ENCODE measurements at places on chromosomes 1 and 21. TPM values are rescaled to one million over a fixed set of nuclear protein-coding genes. Genes with fewer than 3 reads are reported as not detected.

DNA sequence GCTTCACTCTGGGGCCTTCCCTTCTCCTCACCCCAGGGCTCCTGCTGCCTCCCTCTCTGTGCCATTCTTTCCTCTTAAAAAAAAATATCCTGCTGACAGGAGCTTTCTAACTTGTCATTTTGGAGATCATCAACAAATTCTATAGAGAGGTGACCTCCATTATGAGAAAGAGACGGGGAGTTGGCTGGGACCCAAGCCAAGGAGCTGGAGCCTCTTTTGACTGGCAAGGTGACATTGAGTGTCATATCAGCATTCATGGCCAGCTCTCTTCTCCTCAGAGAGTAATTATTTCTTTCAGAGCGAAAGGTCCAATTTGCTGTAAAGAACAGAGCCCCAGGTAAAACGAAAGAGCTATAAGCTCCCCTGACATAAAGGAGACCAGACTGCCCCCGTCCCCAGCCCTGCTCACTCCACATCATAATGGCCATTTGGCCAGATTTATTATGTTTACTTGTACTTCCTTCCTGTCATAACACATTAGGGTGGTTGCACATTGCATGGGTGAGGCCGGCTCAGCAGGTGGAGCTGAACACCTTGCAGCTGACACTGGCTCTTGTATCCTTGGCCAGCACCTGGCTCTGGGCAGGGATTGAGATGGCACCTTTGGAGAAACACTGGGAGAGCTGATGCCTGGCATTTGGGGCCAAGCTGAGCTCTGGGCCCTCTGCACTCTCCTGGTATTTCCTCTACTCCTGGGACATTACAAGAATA, 404.0 kb upstream of the VAMP3 start:
- H3K4me1 ChIP-seq, result no peaks in the 10 kb centered on the region
- no peak overlapping the region for H3K27ac ChIP-seq
- H3K36me3 ChIP-seq, result no peaks in the 10 kb centered on the region
- no peak overlapping the region for H3K4me3 ChIP-seq
- H3K27me3 ChIP-seq, result peaks cover 6% of the 10 kb centered on the region

GRCh38 chr1:71427066-71427465, 346.2 kb upstream of the ZRANB2 start:
- H3K4me3 ChIP-seq, result no peak overlapping the region
- no peaks in the 10 kb centered on the region for H3K4me1 ChIP-seq
- DNase-seq, result no peak

The PDC gene
- not detected for total RNA-seq

The ITLN2 gene
- total RNA-seq, result not detected

The PRXL2B gene
- 9.4 TPM for total RNA-seq
